Small intestine (tissue), 16 donors: ENCODE measurements at places on chromosomes 3 and 15.

DNA sequence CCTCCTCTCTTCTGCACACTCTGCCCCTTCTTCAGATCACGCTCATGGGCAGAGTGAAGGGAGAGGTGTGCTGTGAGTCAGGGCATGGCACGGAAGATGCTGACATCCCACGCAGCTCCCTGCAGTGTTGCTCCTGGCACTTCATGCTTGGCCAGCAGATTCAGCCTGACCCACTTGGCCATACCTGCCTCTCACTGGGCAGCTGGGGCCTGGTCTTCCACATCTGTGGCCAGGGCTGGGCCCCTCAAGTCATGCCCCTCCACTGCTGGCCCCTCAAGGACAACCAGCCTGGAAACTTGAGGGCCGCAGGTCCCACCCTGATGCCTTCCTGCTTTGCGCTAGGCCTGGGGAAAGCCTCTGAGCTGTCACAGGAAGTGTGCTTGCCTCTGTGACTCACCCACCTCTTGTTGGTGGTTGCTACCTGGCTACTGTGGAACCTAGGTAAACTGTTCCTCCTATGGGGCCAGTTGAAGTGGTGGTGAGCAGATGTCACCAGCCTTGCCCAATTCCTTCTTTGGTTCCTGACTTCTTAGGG is 48.7 kb downstream of the BSN start:
- DNase-seq = peak; percentile 13

- DNase-seq = no peak
Measured at GRCh38 chr3:194632226-194632808, 902 bp downstream of the TMEM44 start.

DNA sequence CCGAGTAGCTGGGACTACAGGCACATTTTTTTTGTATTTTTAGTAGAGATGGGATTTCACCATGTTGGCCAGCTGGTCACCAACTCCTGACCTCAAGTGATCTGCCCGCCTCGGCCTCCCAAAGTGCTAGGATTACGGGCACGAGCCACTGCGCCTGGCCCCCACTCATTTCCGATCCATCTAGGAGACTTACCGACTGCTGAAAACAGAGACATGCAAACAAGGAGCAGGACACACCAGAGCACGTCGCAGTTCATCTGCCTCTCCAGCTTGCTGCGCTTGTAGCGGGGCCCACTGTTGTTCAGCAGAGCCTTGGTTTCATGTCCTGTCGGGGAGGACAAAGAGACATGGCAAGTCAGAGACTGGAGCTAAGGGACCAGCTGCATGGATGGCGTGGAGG is 137.4 kb downstream of the ATP10A start:
- no peak for DNase-seq

- DNase-seq = no peak
Measured at GRCh38 chr15:57390583-57390982, 14.3 kb downstream of the CGNL1 start.

DNA sequence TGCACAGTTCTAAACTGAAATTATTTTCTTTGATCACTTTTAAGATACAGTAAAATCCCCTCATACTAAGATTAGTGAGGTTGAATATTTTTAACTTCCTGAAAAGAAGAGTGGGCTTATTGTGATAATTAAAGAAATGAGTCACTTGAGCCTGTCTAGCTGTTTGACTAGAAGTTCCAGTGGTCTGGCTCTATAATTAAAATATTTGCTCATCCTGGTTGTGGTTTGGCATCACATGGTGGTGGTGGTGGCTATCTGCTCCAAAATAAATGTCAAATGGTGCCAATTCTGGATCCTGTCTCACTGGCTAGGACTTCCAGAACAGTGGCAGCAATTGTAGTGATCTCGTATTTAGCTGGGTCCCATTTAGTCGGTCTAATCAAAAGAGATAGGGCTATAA is 8.6 kb upstream of the TEX9 start:
- DNase-seq = no peak

DNA sequence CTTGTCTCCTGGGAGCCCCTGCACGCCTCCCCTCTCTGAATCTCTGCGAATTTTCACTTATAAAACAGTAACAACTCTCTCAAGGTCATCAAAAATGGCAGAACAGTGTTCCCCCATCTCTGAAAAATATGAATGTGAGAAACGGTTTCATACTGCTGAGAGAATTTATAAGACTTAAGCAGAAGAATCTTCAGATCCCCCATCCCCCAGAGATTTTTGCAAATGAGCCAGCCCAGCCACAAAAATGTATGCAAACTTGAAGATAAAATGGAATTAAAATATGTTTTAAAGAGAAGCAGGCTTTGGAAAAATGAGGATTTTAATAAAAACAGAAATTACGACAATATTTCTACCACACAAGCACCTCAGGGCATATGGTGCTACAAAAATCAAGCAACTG is 173.0 kb downstream of the STT3B start:
- DNase-seq = no peak

DNA sequence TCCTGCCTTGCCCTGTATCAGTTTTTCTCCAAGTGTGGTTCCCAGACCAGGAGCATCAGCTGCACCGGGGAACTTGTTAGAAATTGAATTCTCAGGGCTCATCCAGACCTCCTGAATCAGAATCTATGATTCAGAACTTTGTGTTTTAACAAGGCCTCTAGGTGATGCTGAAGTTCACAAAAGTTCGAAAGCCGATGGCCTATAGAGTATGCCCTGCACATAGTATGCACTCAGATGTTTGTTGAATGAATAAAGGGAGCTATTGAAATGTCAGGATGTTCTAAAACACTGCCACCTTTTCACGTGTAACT is 664 bp upstream of the LARP6 start:
- no peak for DNase-seq

- peak; percentile 82 for DNase-seq
Measured at GRCh38 chr3:178277605-178278004, 258.6 kb upstream of the KCNMB2 start.

DNA sequence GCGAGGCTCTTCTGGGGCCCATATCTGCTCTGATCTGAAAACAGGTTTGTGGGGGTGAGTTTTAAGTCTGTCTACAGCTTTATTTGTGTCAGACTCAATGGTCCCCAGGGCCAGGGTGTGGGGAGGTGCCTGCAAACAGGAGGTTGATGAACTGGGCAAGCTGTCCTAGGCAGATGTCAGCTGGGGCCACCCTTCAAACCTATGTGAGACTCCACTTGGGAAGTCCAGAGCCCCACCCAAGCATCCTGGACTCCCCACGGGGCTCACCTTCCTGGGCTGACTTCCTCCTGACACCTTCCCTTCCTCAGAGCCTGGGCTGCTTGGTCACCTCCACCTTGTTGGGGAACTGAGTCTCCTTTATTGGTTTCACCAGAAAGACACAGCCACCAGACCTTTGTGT is 8.6 kb upstream of the LYSMD4 start:
- DNase-seq = no peak

- no peak for DNase-seq
Measured at GRCh38 chr3:152365766-152366593, 97.3 kb downstream of the MBNL1 start.

DNA sequence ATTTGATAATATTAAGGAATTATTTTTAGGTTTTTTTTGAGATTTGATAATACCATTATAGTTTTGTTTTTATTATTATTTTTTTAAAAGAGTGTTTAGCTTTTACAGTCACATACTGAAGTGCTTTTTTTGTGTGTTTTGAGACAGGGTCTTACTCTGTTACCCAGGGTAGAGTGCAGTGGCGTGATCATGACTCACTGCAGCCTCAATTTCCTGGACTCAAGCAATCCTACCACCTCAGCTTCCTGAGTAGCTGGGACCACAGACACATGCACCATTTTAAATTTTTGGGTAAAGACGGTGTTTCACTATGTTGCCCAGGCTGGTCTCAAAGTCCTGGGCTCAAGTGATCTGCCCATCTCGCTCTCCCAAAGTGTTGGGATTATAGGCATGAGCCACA is 73.0 kb downstream of the SUMF1 start:
- peak; percentile 36 for DNase-seq

DNA sequence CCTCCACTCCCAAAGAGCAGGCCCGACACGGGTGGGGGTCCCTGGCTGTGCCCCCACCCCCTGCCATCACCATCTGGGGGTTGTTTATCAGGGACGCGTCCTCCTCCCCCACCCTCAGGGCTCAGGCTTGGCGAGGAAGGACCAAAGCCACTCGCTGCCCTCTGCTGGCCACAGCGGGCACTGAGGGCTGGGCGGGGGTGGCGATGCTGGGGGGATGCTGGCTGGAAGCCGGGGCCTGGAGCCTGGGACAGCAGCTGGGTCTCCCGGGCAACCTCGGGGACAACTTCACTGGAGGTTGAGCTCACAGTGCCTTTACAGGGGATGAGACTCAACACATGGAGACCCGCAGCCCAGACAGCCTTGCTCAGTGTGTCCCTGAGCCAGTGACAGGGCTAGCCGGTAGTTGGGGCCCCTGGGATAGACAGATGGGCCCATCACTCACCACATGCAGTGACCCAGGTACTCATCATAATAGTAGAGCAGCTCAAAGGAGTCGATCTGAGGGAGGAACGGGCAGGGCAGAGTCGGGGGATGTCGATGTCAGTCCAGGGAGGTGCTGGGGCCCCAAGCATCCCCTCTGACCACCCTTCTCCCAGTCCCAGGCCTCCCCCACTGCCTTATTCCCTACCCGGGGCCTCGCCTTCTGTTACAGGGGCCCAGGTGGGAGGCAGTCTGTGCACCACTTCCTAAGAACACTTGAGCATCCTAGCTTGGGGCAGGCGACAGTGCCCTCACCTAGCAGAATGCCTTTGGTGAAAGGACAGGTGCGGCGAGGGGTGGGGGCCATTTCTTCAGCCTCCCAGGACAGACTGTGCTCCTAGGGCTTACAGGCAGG is 5.9 kb upstream of the CALML4 start:
- DNase-seq = peak; percentile 52

DNA sequence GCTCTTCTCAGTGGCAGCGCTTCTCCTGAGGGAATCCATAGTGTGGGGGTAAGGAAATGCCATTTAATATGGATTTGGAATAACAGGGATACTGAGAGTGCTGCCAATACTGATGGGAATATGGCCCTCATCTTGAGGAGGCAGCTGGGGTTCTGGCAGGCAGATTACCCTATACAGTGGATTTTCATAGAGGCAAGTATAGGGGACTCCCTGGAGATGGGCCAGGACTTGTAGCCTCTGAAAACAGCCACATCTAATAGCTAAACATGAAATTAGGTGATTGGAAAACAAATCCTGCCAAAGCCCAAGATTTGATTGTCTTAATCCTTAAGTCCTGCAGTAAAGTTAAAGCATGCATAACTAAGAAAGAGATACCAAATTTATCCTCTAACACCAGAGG is 30.9 kb downstream of the DPH3 start:
- no peak for DNase-seq

DNA sequence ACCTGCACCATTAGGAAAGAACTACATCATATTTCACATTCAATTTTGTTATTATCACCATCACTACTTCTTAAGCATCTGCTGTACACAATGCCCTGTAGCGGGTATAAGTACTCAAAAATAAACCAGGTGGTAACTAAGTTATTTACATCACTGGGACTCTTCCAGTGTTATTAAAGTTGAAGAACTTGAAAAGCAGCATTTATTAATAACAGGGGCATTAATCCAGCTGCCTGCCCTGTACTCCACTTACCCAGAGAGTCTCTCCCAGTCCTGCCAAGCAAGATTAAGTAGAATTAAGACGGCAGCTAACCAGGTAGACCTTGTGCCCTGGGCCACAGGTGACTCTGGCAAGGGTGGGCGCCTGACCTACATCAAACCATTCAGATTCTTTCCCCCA is 65.2 kb downstream of the FHIT start:
- no peak for DNase-seq

- no peak for DNase-seq
Measured at GRCh38 chr3:135393898-135394525, 571.5 kb upstream of the PPP2R3A start.

DNA sequence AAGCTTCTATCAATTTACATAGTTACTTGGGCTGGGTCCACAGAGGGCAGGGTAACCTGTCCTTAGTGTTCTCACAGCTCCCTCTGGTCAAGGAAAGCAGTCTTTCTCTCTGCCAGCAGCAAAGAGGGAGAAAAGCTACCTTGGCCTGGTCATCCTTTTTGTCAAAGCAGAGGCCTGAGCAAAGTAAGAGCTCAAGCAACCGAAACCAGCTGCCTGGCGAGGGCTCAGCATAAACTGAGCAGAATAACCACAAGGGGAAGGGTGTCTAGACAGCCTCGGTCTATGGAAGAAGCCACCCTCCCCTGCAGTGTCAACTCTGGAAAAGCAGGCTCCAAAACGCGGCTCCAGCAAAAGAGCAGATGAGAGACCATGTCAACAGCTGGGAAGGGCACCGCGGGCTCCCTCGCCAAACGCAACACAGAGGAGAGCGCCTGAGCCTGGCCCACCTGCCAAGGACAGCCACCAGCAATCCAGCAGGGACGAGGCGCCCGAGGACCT is 17.4 kb downstream of the LRIG1 start:
- peak; percentile 47 for DNase-seq

GRCh38 chr3:190180268-190180667 is 59.6 kb upstream of the P3H2 start:
- no peak for DNase-seq

DNA sequence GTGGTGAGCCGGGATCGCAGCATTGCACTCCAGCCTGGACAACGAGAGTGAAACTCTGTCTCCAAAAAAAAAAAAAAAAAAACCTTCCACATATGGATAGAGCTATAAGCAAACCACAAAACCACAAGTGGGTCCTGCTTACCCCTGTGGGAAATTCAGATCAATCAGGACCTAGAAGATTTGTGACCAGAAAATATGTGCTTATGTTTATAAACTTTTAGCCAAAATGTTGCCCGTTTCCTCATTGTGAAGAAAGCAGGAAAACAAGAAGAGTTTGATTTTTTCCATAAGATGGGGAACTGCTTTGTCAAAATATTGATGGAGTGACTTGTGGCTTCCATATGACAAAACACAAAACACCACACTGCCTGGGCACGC is 3.4 kb upstream of the SLC25A38 start:
- no peak for DNase-seq

DNA sequence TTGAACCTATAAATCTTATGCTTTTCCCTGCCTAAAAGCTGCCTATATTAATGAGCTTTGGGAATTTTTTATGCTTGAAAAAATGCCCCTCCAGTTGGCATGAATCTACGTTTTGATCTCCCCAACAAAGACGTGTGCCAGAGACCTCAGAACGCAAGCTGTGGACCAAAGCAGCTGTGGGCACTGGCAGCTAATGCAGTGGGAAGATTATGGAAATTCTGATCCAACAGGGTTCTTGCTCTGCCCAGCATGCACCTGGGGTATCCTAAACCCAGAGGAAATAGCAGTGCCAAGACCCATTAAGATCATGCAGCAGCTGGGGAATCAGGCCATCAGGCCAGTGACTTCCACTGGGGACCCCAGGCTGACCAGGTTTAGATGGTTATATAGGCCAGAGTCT is 423.0 kb downstream of the ZBBX start:
- DNase-seq = no peak
